ENCODE measurements at places on chromosomes 3 and 15.

DNA sequence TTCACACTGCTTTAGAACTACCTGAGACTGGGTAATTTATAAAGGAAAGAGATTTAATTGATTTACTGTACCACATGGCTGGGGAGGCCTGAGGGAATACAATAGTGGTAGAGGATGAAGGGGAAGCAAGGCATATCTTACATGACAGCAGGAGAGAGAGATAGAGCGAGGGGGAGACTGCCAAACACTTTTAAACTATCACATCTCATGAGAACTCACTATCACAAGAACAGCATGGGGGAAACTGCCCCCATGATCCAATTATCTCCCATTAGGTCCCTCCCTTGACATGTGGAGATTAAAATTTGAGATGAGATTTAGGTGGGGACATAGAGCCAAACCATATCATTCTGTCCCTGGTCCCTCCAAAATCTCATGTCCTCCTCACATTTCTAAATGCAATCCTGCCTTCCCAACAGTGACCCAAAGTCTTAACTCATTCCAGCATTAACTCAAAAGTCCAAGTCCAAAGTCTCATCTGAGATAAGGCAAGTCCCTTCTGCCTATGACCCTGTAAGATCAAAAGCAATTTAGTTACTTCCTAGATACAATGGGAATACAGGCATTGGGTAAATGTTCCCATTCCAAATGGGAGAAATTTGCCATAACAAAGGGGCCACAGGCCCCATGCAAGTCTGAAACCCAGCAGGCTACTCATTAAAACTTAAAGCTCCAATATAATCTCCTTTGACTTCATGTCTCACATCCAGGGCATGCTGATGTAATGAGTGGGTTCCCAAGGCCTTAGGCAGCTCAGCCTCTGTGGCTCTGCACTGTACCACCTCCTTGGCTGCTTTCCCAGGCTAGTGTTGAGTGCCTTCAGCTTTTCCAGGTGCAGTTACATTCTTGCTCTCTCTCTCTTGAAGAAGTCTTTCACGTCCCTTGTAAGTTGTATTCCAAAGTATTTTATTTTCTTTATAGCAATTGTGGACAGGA, 481.7 kb upstream of the TGFBR2 start:
- peak; percentile 90 for DNase-seq

DNA sequence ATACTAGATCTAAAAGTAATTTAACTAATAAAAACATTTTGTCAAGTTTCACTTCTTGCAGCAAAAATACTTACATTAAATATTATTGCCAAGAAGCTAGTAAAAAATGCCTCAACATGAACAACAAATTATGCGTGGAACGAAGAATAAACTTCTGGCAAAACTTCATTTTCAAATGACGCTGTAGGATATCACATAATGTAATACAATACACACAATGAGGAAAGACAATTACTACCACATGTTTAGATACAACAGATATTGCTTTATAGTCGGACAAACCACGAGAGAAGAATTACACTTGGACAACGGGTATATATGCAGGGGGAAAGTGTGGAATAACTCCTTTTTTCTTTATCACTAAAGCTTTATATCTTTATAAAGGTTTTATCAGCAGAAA, 21.6 kb downstream of the P3H2 start:
- no peak for DNase-seq

DNA sequence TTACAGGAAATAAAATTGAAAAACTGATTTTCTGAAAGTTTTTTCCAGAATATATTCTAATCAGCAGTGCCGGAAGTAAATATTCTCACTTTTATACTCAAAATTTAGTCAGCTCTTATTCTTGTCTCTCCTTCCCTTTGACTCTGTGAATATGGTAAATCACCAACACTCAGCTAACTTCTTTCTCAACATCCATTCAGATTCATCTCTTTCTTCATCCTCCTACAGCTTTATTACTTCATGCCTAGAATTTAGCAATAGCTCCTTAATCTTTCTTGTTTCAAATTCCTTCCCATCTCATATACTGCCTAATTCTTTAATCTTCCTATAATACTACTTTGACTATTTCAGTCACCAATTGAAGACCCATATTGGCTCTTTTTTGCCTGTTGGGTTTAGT, 67.9 kb downstream of the FGF7 start:
- no peak for DNase-seq

DNA sequence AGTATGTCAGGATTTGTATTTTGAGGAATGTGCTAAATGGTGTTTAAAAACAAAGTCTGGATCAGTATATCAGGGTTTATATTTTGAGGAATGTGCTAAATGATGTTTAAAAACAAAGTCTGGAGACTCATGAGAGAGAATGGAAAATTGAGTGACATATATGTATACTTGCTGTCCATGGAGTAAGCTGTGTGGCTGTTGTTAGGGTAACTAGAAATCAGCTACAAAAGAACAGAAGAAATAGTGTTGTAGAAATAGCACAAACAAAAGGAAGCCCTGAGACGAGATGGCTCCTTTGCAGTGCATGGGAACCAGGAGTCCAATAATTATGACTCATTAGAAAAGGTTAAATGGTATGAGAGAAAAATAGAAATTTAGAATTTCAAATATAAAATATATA, 282.7 kb upstream of the MANF start:
- peak; percentile 3 for DNase-seq

GRCh38 chr15:51499379-51499976, 123.1 kb downstream of the DMXL2 start:
- DNase-seq = peak; percentile 41
